Activated T-cell treated with anti-CD3 and anti-CD28 coated beads, Interleukin-2, amount 50 U/mL, for 4 hours (primary cell): ENCODE measurements at places on chromosomes 1 and 21. TPM values are rescaled to one million over a fixed set of nuclear protein-coding genes. Genes with fewer than 3 reads are reported as not detected.

LCA5L gene
- 0.40 TPM for total RNA-seq

PTGER3 gene
- 0.11 TPM for total RNA-seq

KRTAP21-2 gene
- total RNA-seq, result not detected

XKR8 gene
- total RNA-seq, result 7.0 TPM

CLEC20A gene
- total RNA-seq, result not detected

SEC16B gene
- total RNA-seq, result not detected

EPHX1 gene
- 1.8 TPM for total RNA-seq

LIPI gene
- not detected for total RNA-seq

CD1E gene
- not detected for total RNA-seq

LEPR gene
- 0.32 TPM for total RNA-seq

SGIP1 gene
- not detected for total RNA-seq

CHI3L2 gene
- total RNA-seq, result 2.3 TPM

DNA sequence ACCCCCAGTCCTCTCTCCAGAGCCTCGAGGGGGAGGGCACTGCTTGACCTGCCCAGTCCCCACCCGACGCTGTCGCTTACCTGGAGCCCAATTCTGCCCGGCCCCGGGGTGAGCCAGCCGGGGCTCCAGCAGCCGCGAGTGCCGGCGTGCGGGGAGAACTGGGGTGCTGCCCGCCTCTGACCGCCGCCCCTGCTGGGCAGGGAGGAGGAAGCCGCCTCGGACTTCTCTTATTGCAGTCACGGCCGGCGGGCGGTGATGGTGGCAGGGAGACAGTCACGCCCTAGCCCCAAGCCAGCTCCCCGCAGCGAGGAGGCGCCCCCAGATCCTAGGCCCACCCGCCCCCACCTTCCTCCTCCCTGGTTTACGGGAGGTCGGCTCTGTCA, at the start of gene FGR:
Gene FGR, minus strand, starts transcription at position 201 of the 383 bp plus-strand sequence. CDS start 11,269 bp downstream, outside the sequence.
- no peak for DNase-seq

DNA sequence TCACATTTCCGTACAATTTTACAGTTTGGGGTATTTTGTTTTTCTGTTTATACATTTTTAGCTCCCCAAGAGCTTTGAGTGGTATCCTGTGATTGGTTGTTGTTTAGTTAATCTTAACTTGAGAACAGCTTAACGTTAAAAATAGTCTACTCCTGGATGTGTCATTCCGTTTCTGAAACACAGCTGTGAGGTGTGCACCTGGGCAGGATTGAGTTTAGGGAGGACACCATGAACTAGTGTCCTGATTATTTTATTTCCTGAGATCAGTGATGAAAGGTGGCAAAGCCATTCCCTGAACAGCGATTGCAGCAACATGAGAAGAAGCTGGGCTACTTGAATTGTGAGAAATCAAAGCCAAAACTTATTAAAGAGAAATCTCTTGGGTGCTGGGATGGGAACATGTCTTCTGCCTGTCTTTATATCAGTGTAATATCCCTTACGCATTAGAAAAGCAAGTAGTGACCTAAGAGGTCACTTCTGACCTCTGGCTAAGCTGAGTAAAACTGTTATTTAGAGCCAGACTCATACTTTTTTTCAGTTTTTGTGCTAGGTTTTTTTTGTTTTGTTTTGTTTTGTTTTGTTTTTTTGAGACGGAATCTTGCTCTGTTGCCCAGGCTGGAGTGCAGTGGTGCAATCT, 43.4 kb downstream of the ZBTB40 start:
- no peak for DNase-seq

DNA sequence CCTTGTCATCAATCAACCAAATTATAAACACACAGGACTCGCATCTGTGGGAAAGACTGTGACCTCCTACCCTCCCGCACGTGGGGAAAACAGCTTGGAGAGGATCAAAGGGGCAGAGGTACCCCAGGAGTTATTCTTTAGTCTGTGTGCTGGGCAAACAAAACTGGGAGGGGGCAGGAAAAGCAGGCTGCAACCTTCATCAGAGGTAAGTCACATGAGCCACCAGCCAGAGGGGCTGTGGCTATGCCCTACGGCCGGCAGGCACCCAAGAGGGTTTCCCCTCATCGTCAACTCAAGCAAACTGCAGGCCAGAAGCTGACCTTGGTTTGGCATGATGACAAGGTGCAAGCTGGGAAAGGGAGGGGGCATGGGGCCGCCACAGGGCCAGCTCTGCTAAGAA, 12.5 kb downstream of the SMIM12 start:
- DNase-seq, result no peak

DNA sequence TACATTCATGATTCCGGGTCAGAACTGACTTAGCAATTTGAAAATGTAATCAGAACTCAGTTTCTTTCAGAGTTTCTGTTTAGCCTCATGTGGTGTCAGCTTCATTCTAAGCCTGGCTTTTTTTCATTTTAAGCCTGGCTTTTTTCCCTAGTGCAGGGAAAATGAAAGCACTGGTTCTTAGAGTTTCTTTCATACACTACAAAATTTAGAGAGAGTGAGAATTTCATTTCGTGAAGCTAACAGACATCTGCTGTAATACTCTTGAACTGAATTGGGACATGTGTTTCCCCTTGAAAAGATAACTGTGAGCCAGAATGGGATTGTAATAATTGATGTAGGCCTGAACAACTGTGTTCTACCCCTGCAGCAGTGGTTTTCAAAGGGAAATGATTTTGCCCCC, 95.3 kb upstream of the KIAA0040 start:
- DNase-seq, result no peak

- no peak for DNase-seq
Measured at GRCh38 chr1:59004755-59005154, 220.9 kb upstream of the JUN start.

DNA sequence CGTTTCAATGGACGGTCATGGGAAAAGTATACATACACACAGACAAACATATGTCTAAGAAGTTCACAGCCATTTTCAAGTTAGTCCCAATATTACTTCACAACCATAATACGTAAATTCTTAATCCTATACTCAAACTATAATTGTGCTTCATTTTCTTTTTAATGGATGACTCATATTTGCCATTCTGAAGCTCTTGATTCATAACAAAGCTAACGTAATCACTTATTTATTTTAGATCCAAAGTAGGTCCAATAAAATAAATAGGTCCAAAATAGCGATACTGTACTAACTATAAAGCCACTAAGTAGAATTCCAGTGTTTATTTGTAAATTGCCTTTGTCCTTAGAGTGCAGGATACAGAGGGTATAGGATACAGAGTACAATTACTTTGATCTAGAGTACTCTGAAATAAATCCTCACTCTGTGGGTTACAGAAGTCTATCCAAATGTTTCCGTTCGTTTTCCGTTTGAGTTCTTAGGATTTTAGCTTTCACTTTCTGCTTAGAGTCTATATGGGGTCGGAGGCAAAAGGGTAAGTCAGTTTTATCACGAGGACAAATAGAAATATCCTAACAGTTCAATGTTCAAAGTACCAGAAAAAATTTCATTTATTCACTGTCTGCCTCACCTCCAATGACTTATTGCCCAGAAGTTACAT, 8.8 kb upstream of the C1orf115 start:
- DNase-seq, result no peak

GRCh38 chr1:201214461-201214860, 23.8 kb downstream of the IGFN1 start:
- DNase-seq, result no peak

DNA sequence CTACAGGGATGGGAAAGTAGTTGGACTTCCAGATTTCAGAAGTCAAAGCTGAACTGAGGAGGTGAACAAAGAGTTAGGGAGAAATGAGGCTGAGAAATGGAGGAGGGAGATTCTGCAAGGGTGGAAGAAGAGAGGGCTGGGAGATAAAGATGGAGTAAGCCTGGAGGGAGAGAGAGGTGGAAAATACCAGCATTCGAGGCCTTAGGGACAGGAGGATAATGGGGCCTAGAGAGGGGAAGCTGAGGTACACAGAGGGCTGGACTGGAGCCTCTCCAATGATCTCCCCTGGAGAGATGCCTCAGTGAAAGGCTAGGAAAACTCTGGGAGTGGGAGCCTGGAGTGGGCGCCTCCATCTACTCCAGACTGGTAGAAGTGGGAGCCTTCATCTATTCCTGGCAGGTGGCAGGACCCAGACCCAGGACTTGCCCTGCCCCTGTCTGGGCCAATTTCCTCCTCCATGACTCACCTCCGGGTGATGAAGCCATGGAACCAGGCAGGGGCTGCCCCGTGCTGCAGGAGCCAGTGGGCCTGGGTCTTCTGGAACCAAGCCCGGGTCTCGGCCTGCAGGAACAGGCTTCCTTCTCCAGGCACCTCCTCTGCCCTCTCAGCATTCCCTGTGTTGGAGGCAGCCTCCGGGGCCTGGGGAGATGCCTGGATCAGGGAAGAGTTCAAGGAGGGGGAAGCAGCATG, 1.9 kb downstream of the SH2D2A start:
- peak; percentile 60 for DNase-seq

DNA sequence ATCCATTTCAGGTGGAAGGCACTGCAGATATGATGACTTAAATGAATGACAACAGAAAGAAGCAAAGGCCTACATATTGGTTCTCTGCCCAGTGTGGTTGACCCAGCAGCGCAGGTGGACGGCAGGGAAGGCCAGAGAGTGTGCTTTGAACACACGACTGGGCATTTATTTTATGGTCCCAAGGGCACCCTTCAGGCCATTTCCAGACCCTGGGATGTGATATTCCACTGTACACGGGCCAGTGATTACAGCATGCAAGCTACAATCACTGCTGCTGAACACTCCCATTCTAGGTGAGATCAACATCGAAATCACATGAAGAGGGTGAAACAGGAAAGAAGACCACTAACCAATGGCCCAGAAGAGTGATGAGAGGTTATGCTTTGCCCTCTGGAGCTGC, 33.8 kb downstream of the PCNX2 start:
- DNase-seq, result no peak

GRCh38 chr1:175005085-175005783, 5.5 kb downstream of the CACYBP start:
- no peak for DNase-seq

DNA sequence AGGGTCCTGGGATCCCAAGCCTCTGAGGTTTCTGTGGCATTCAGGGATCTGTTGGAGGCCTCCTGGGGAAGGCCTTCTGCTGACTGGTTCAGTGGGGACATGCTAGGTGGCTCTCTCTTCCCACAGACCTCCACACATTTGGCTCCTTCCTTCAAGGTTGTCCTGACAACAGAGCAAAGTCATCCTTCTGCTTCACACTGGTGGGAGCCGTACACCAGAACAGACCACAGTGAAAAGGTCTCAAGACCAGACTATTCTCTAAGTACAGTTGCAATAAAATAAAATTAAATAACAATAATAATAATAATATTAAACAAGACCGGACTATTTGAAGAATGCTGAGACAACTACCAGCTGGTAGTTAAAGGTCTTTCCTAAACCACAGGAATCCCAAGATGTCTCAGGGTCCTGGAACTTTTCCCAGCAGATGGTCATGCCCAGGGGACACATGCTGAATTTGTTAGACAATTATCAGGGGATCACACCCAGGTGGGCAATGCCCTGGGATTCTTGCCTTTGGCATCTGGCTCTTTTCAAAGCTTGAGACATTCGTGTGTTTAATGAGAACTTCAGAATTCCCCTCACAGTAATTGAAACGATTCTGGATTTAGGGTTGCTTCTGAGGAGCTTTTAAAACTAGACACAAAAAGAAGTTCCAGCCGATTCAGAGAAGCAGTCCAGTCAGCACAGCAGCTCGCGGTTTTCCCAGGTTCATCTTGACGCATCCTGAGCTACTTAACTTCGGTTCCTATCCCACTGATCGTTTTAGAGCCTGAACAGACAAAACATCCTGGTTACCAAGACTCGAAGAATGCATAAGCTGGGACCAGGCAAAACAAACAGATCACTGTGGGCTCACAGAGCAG, 22.9 kb downstream of the HTR1D start:
- DNase-seq, result no peak

- no peak for DNase-seq
Measured at GRCh38 chr1:166120281-166120680, 46.5 kb downstream of the FAM78B start.

- DNase-seq, result no peak
Measured at GRCh38 chr1:147651466-147651865, 18.9 kb downstream of the ACP6 start.

DNA sequence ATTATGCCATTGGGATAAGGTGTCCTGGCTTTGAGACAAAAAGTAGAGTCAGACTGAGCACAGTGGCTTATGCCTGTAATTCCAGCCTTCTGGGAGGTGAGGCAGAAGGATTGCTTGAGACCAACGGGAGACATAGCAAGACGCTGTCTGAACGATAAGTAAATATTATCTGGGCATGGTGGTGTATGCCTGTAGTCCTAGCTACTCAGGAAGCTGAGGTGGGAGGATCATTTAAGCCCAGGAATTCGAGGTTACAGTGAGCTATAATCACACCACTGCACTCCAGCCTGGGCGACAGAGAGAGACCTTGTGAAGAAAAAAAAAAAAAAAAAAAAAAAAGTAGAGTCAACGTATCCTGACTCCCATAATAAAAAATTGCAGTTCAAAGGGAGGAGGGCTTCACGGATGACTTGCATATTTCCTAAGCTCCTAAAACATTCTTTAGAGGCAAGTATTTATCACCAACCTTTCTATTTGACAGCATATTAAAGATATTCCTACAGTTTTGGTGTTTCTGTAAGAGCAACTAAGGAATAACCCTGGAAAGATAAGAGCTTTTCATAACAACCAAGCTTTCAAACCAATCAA, 141.2 kb downstream of the SLC44A5 start:
- no peak for DNase-seq

DNA sequence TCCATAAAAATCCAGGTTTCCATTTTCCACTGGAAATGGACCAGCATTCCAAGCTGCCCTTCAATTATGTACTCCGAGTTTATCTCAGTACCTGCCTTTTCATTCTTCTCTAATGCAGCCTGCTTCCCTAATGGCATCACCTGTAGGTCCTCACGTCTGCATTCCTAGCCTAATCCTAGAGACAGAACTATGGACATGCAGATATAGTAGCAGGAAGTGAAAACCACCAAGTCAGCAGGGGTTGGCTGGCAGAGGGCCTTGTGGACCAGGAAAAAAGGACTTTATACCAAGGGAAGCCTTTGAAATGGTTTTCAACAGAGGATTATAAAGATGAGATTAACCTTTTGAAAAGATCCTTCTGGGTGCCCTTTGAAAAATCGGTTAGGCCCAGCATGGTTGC, 135.7 kb upstream of the L1TD1 start:
- DNase-seq, result no peak

DNA sequence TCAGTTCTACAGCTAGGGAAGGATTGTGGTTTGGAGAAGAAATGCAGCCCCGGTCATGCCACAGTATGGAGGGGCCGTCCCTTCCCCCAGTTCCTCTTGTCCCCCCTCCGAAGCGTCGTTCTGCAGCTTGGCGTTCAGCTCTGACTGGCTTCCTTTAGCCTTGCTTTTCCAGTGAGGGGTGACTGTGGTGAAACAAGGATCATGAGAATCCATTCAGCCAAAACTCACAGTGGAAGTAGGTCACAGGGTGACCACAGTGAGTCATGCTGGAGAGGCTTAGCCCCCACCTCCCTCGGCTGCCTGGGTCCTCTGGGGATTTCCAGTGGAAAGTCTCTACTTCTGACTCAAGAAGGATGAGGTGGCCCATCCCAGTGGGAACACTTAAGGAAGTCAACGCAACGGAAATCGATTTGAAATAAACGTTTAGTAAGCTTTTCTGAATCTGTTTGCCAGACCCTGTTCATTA, 37.3 kb upstream of the COL6A2 start:
- DNase-seq, result peak; percentile 4
